Stimulated activated CD8-positive, alpha-beta memory T cell treated with anti-CD3 and anti-CD28 coated beads, Interleukin-4, amount 100 ng/mL, for 1 hour (primary cell): ENCODE measurements at places on chromosomes 3 and 15.

- no peak for DNase-seq
These were observed 345.6 kb downstream of the FEZF2 start for GRCh38 chr3:62027796-62028195.

DNA sequence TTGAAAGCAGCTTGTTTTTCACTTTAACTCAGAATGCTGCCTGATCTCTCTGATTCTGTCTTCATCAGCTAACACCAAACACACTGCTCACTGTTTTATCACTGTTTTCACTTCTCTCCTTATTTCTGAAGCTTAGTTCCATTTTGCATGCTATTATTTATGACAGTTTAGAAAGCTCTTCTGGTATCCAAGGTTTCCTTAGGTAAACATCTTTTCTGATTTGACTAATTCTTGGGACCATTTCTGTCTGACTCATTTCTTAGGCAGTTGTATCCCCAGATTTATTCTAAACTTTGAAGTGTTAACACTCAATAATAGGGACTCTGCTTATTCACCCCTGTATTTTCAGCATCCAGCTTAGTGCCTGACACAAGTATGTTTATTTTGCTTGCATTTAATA is 167.7 kb downstream of the BCHE start:
- DNase-seq, result no peak

DNA sequence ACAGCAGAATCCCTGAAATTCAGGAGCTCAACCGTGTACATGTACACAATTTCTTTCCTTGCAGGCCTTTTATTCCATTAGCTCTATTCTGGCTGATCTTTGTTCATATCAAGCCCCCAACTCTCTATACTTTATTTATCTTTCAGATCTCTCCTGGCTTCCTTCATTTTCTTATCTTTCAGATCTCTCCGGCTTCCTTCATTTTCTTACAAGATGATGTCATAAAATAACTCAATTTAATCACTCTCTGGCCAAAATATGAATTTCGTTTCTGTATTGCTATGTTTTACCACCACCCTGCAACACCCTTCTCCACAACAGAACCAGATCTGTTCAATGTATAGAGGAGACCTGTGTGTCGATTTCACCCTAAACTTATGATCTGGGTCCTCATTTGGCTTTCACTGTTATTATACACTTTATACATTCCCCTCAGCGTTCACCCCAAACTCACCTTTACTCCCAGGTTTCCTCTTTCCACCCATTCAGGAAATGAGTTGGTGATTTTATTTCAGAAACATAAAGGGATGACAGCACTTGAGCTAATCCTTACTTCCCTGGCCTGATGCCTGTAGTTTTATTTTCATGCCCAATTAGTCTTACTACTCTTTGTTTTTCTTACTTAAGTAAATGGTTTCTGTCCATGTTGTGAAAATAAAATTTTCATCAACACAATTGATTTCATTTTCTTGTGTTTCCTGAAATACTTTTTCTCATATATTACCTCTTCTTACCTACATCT is 195.5 kb downstream of the BCHE start:
- DNase-seq, result no peak

DNA sequence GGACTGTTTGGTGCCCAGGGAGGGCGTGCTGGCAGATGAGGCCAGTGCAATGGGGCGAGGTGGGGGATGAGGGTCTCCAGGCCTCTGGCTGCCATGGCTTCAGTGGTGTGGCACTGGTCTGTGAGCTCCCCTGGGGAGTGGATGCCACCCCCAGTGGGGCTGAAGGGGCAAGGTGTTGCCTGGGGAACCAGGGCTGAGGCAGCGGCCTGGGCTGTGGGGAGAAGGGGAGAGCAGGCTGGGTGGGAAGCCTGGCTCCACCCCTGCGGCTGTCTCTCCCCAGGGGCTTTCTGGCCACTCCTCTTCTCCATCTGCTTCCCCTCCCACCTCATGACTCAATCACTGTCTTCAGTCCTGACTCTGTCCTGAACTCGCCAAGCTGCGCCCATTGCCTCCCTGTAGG is 88.4 kb upstream of the TLE3 start:
- no peak for DNase-seq

DNA sequence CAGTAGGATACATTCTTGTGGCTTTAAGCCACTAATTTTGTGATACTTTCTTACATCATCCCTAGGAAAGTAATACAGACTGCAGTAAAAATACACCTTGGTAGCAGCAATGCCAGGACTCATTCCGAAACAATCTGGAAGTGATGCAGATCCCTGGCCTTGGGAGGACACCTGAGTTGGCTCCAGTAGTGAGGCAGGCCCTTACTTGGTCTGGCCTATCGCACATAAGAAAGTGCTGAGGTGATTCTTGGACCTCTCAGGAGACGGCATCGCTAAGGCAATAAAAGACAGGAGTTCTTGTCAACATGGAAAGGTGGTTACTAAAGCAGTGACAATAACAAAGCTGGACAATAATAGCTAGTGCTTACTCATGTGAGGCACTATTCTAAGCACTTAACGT is 126.5 kb downstream of the SUCNR1 start:
- no peak for DNase-seq

DNA sequence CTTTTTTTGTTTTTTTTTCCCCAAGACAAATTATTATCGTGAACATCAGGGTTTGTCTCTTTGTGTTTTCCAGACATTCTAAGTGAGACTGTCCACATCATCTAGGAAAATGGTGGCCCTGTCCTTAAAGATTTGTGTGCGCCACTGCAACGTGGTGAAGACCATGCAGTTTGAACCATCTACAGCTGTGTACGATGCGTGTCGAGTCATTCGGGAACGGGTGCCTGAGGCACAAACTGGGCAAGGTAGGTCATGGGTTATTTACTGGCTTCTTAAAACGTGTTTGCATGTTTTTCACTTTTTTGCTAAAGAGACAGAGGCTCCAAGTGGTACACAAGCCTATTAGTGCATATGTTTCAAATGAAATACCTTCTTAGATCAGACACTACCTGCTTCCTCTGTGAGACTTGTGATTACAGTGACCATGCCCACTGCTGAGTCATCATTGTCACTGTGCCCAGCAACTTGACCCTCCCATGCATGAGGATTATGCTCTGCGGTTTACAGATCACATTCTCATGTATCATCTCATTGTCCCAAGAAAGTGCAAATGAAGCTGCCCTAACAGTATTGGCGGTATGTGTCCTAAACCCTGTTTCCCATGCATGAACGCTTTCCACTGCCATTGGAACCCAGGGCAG is 395.2 kb upstream of the TPM1 start:
- DNase-seq, result no peak

DNA sequence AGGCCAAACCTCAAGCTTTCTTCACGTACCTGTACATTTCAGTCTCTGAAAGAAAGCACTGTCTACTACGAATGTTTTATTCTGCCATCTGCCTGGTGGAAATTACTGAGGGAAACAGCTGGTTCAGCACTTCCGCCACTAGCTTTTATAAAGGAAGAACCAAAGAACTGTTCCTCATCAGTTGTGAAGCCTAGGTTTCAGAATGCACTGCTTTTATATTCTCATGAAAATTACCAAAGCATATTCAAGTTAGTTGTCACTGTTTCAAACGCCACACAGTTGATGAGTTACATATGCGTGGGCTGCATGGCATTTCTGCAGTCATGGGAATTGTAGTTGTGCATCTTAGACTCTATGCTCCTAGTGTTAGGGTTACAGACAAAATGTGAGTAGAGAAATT is 21.5 kb upstream of the ZBTB38 start:
- DNase-seq, result no peak

DNA sequence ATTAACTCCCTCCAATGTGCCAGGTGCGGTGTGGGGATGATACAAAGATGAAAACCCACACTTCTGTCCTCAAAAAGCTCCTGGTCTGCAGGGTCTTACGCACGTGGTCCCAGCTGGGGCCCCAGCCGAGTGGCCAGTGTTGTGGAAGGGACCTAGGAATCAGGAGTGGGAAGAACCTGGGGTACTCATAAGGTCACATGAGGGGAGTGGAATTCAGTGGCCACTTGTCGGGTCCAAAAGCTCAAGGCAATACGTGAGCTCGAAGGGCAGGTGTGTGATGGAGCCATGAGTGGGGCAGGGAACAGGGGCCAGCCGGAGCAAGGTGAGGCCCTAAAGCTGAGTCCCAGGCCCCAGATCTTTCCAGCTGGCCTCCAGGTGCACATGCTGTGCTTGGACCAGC is 260.0 kb upstream of the LYSMD4 start:
- DNase-seq, result no peak

DNA sequence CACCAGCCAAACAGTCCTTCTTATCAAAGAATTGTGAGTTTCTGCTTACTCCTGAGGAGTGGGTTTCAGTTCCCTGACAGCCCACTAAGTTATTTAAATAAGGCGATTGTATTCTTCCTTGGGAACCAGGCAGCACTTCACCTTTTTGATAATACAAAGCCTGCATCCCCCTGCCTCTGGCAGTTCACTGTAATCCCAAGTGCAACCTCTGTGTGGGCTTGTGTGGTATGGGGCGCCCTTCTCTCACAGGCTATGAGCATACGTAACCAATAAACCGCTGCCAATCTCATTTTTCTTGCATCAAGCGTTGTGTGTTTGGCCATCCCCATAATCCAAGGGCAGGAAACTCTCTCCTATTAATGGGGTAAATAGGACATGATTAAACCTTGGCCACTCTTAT is 1025.6 kb downstream of the NSUN3 start:
- DNase-seq, result no peak

DNA sequence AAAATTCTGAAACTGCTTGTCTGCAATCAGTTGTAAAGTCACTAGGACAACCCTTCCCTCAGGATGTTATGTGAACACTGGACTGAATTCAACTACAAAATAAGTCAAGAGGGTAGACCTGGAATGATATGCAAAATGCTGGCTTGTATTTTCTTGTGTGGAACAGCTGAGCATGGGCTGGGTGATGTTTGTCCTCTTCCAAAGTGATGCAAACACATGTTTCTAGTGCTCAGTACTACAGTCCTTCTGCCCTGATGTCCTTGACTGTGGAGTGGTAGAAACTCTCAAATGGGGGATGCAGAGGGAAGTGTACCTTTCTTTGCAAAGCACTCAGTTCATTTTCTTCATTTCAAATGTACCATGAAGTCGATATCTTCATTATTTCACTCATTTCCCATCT is 258.6 kb downstream of the THSD4 start:
- DNase-seq, result no peak

- DNase-seq, result no peak
These were observed 202.0 kb upstream of the IL12A start for GRCh38 chr3:159786489-159787177.

DNA sequence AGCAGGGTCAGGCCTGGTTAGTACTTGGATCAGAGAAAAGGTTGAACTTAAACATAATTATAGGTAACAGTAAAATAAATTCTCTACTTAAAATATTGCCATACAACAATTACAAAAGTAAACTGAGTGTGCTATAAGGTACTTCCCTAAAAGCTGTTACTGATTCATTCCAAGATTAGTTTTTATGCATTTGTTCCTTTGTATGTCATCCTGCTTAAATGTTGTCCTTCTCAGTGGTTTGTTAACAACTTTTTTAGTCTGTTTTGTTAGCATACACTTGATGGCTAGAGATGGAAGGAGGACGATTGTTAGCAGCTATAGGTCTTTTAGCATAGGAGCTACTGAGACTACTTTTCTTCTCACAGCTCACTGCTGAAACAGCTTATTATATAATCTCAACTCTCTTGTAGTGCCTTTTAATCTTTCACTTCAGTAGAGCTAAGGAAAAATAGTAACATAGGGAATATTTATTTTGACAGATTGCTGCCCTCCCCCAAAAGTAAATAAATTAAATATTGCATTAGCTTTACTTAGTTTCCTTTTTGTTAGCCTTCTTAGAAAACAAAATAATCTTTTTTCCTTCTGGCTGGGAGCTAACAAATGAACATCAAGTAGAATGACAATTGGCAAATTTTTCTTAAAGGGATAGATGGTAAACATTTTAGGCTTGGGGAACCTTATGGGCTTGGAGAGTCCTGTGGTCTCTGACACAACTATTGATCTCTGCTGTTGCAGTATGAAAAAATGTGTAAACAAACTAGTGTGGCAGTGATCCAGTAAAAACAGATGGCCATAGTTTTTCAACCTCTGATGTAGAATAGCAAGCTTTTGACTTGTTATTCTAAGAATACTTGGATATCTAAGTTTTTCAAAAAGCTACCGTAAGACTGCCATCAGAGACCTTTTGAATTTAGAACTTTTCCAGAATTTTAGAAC is 39.5 kb downstream of the USP8 start:
- DNase-seq, result no peak

- DNase-seq, result no peak
These were observed 5.9 kb downstream of the ANKRD63 start for GRCh38 chr15:40276927-40277326.

GRCh38 chr3:86046436-86047136 is 944.4 kb downstream of the VGLL3 start:
- DNase-seq, result no peak

GRCh38 chr3:137249311-137249940 is 291.6 kb downstream of the IL20RB start:
- no peak for DNase-seq

DNA sequence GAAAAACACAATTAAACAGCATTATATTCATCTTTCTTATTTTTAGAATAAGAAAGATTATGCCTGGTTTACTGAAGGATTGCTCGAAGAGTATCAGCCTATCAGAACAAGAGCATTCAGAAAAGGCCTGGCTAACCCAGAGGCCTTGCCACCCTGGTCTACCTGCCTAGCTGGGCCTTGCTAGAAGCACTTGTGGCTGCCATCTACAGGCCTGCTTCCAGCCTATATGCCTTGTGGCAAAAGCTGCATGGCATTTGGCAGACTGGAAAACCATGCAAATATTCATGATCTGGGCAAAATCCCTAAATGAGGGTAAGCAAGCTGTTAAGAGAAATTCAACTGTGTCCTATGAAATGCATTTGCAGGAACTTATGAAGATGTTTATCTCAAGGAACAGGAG is 9.3 kb upstream of the ATP13A4 start:
- no peak for DNase-seq

GRCh38 chr3:48950051-48950450 is 31.4 kb downstream of the ARIH2 start:
- DNase-seq, result no peak

GRCh38 chr3:14684447-14684846 is 9.5 kb downstream of the C3orf20 start:
- DNase-seq, result no peak

DNA sequence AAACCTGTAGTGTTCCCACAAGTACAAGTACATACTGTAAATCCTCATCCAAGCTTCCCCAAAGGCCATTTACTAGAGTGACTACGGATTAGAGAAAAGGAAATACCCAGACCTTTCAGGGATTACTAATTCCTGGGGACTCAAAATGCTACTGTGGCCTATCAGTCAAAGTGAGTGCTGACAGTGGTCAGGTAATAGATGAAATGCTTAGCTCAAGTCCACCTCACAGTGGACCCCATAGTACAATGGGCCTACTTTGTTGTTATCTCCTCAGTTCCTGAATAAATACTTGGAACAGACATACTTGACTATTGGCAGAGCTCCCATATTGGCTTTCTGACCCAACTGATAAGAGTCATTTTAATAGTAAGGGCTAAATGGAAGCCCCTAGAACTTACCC is 61.6 kb downstream of the MAP4 start:
- no peak for DNase-seq

GRCh38 chr3:50450209-50450921 is 53.1 kb downstream of the CACNA2D2 start:
- no peak for DNase-seq

DNA sequence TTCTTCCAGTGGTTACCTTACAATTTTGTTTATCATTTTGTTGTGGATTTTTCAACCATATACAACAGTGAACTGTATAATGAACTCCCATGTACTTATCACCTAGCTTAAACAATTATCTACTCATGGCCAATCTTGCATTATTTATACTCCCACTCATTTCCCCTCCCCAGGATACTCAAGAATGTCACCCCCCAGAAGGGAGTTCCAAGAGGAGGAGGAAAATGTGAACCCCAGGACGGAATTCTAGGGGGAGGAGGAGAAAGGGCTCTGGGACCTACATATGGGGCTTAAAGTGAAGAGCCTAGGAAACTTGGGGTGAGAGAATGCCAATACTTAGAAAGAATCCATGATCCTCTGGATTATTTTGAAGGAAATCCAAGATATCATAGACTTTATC is 59.3 kb downstream of the TSC22D2 start:
- no peak for DNase-seq
